ENCODE measurements at places on chromosomes 16 and 17.

DNA sequence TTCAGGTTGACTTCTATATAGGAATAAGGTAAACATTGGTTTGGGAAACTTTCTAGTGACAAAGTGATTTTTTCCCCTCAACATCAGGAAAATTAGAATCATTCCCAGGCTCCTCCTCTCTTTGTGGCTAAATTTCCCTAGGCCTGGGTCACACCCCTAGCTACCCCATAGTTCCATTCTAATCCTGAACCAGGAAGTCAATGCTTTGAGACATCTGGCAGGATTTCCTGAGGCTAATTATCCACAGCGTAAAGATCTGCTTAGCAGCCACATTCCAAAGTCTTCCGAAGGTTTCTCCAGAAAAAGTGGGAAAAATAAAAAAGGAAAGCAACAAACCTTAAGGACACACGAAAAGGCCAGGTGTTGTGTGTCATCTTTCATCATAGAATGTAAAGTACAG lies 60.3 kb upstream of the CORO6 start:
- DNase-seq = no peak

DNA sequence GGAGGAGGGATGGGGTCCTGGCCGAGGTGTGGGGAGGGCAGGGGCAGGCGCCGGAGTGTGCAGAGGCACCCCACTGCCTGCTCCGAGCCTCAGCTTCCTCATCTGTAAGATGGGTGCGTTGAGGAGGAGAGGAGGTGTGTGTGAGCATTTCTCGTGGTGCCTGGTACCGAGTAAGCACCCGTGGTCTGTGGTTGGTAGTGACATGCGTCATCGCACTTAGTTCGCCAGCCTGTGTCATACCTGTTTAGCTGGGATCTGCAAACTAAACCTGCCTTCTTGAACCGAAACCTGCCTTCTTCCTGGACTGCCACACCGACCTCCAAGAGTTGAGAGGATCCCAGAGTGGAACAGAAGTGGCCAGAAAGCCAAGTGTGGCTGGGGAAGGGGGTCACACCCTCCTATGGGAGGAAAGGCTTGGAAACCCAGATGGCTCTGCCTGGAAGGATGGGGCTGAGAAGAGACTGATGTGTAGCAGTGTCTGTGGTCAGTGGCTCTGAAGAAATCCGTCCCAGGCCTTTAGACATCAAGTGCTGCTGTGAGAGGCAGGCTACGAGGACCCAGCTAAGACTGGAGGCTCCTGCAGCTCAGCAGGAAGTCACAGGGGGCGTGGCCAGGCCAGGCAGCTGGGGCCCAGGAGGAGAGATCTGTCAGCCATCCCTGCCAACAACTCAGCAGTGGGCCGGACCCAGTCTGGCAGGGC lies 162.6 kb upstream of the PLCG2 start:
- DNase-seq = no peak

DNA sequence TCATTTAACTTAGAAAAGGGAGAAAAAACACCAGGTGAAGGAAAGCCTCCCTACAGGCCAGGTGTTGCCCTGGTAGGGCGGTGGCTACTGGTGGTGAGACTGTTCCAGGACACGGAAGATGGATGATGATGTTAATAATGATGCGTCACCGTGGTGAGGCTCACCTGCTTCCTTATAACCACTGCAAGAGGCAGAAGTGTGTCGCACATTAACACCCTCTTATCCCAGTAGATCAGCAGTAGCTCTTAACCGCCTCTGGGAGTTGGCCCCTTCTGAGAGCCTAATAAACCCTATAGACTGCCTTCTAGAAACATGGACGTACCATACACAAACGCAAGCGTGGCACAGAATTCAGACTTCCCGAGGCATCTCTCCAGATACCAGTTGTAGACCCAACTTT lies 7.8 kb downstream of the BFAR start:
- no peak for DNase-seq

- DNase-seq = no peak
Observed at GRCh38 chr16:78815713-78816112, 716.3 kb downstream of the WWOX start.

GRCh38 chr17:6098823-6099180 lies 28.6 kb downstream of the WSCD1 start:
- no peak for DNase-seq

DNA sequence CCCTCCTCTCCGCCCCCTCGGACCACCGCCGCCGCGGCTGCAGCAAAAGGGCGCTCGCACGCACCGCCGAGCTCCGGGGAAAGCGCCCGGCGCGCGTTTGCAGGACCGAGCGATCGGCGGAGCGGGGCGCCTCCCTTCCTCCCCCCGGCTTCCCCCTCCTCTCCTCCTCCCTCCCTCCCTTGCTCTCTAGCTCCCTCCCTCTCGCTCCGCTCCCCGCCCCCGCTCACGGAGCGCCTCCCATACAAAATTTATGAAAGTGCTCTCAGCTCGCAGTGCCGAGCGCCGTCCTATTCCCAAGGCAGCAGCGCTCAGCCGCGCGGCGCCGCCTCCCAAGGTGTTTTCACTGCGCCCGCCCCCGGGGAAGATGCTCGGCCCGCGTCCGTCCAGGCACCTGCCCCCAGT lies at the start of gene RTN4RL1:
RTN4RL1 (minus strand) TSS at position 115 of the 402 bp plus-strand sequence. CDS start 469 bp downstream, outside the sequence.
- DNase-seq = no peak

DNA sequence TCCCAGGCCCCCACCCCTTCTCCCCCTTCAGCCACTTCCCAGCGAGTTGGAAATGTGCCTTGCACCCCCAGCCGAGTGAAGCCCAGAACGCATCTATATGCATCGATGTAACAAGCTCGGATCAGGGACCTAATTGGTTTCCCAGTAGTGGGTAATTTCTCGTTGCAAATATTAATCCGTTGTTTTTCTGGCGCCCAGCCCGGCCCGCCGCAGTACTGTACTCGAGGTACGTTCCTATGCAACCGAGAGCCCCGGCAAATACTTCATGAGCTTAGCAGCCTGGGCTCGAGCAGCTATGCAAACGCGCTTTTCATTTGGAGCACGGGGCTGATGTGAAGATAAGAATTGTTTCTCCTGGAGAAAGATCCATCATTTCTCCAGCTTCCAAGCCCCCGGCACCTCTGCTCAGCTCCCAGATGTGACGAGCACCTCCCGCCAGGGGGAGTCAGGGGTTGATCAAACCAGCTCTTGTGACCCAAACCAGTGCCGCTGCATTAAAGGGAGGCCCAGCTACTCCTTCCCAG lies 229.8 kb downstream of the KATNIP start:
- peak; percentile 14 for DNase-seq

- DNase-seq = no peak
Observed at GRCh38 chr16:87484487-87485331, 8.1 kb downstream of the ZCCHC14 start.

GRCh38 chr16:84367297-84367680 lies 1.0 kb upstream of the ATP2C2 start:
- DNase-seq = no peak

DNA sequence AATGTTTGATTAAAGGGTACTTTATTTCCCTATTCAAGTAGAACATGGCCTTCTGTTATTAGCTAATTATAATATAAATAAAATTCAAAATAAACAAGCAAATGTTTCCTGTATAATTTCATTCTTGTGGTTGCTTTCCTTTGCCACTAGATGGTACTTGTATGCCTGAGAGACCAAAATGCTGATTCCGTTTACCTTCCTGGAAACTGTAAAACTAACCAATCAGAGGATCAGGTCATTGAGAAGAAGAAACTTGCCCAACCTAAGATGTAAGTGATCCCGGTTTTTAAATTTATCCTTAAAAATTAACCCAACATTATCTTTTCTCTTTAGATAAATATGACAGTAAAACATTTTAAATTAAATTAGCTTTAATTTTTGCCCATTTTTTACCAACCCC lies 8.1 kb upstream of the ABCA5 start:
- DNase-seq = no peak

DNA sequence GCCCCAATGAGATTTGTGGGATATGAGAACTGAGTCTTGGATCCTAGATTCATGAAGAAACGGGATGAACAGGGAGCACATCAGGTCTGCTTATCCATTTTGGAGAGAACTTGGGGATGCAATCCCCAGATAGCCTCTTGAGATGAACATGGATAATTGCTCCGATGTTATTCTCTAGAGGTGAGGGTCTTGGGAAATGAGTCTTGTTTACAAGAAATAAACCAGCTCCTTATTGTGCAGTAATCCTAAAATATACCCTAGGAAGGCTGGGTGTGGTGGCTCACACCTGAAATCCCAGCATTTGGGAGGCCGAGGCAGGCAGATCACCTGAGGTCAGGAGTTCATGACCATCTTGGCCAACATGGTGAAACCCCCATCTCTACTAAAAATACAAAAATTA lies at the start of gene OR1D2:
OR1D2 (minus strand) TSS at position 101 of the 400 bp plus-strand sequence. CDS start 11,426 bp downstream, outside the sequence.
- no peak for DNase-seq

GRCh38 chr17:65537845-65538674 lies 23.4 kb downstream of the AXIN2 start:
- DNase-seq = no peak

DNA sequence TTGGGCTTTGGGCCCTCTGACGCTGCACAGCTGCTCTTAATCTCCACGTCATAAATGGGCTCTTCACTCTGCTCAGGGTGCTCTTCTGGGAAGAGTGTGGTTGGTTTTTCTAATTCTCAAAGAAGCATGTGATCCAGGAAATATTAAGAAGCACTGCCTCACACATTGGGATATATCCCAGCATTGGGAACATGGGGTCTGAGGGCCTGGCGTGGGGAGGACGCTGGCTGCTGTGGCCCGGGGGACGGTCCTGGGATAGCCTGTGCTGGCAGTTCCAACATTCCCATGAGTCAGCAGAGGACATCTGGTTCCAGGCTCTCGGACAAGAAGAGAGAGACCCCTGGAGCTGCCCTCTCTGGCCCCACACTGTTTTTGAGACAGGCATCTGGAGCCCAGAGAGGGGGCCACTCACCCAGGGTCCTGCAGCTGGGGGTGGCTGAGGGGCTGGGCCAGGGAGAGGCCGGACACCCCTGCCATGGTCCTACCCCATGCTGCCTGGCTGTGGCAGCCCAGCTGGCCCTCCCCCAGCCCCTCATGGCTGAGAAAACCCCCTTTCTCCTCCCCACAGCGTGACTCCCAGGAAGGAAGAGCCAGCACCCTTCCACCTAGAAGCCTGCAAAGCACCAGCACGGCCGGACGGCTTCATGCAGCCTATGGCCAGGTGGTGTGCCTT lies 58.8 kb downstream of the NT5M start:
- no peak for DNase-seq

DNA sequence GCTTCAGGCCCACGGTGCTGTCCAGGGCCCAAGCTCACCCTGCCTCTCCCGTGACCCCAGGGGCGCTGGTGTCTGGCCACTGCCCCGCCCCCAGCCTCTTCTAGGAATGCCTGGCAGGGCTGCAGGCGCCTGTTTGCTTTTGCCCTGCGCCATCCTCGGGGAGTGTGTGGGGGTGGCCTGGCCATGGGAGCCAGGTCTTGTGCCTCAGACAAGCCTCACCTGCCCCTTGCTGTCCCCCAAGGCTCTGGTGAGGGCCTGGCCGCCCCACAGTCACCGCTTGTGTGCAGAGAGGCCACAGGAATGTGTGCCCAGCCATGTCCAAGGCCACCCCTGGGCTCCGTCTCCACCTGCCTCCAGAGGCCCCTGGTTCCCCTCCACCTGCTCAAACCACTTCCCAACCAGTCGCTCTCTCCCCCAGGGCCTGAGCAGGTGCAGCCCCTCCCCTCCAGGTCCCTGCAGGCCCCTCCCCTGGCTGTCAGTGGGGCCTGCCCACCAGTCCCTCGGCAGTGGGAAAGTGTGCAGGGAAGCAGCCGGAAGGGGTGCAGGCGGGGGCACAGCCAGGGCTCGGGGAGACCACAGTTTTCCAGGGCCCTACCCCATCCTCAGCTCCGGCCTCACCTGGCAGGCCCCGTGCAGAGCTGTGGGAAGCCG lies 841 bp upstream of the IGFALS start:
- peak; percentile 27 for DNase-seq

- DNase-seq = no peak
Observed at GRCh38 chr17:27644586-27644985, 13.6 kb downstream of the LGALS9 start.

DNA sequence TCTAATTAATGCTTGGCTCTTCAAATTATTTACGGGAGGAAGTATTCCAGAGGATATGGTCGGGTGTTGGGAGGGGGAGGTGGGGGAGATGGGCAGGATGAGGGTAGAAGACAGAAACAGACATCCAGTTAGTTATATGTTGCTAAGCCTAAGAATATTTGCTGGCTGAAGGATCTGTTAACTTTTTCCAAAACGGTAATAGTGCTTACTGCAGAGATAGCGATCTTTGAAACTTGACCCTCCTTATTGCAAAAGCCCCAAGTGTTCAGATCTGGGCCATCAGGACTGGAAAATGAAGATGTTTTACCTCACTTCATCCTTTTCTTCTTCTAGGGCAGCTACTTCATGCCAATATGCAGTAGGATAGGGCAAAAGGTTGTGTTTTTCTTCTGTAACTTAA lies 27.0 kb upstream of the MMD start:
- no peak for DNase-seq

DNA sequence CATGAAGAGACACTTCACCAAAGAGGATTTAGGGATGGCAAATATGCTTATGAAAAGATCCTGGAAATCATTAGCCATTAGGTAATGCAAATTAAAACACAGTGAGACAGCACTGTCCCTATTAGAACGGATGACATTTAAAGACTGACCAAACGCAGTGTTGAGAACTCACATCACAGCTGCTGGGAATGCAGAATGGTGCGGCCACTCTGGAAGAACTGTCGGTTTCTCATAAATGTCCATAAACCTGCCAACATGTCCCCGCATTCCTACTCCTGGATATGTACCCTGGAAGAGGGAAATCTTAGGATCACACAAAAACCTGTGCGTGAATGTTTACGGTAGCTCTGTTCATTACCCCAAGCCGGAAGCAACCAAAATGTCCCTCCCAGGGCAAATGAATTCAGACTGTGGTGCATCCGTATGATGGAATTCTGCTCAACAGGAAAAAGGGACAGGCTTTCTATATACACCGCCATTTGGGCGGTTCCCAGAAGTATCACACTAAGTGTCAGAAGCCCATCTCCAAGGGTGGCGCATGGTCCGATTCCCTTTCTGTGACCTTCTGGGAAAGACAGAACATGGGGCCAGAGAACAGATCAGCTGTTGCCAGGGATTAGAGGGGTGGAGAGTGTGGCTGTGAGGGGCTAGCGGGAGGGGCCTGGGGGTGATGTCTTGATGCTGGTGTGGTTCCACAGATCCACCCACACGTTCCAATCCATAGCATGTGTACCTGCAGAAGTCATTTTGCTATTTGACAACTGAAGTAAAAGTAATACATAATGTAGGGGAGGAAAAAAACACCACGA lies 197.2 kb upstream of the CHMP6 start:
- no peak for DNase-seq

- no peak for DNase-seq
Observed at GRCh38 chr17:79990051-79990592, 45.5 kb downstream of the TBC1D16 start.

DNA sequence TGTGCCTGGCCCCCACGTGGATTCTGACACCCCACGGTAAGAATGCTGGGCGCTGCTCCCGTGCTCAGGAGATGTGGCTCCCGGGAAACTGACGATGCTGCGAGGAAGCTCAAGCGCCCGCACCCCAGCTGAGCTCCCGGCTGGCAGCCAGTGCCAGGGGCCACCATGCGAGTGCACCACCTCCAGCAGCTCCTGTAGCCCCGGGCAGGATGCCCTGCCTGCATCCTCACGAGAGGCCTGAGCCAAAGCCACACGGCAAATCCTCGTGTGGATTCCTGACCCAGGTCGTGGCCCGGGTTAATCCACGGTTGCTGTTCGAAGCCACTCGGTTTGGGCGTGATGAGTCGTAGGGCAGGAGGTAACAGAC lies 11.6 kb upstream of the DPEP1 start:
- no peak for DNase-seq

GRCh38 chr17:21286909-21287702 lies 2.6 kb downstream of the MAP2K3 start:
- DNase-seq = no peak

- DNase-seq = no peak
Observed at GRCh38 chr17:74970395-74970794, 2.2 kb downstream of the HID1 start.

GRCh38 chr16:27749547-27749875 lies 199.6 kb downstream of the KATNIP start:
- DNase-seq = no peak
